ENCODE measurements at places on chromosomes 5 and 9.

DNA sequence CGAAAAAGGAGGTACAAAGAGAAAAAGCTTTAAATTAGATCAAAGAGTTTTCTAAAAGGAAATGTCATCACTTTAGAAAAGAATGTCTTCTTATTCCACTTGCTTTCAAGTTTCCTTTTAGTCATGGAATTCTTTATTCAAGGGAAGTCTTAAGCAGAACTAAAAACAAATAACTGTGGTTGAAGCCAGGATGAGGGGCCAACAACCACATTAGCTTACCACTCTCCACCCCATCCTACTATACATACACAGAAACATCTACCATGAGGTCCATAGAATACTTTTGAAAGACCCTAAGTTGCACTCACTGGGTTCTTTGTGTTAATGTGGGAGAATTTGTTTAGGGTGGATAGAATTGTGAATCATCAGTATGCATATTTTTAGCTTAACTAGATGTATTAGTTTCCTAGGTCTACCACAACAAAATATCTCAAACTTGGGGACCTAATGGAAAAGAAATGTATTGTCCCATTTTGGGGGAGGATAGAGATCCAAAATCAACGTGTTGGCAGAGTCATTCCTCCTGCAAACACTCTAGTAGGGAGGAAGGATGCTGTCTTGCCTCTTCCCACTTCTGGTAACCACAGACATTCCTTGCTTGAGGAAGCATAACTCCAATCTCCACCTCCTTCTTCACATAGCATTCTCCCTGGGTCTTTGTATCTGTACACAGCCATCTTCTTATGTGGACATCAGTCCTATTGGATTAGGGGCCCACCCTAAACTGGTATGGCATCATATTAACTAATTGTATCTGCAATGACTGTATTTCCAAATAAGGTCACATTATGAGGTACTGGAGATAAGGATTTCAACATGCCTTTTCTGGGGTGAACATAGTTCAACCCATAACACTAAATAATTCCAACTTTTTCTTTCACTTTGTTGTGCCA lies 239.4 kb downstream of the LURAP1L start:
- DNase-seq: no peak

GRCh38 chr9:109926421-109926869 lies 146.4 kb downstream of the PALM2AKAP2 start:
- no peak for DNase-seq

GRCh38 chr5:131357739-131358561 lies 94.1 kb downstream of the CDC42SE2 start:
- DNase-seq: no peak

DNA sequence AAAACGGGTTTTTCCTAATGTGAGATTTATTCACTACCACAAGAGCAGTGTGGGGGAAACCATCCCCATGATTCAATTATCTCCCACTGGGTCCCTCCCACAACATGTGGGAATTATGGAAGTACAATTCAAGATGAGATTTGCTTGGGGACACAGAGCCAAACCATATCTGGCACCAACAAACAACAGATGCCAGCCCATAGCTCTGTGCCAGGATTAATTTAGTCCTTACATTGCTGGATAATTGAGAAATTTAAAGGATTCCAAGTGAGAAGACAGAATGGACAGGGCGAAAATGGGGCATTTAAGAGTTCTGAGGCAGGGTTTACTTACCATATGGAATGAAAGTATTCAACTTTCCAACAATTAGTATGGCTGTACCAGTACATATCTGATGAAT lies 30.8 kb upstream of the DNAH5 start:
- no peak for DNase-seq

DNA sequence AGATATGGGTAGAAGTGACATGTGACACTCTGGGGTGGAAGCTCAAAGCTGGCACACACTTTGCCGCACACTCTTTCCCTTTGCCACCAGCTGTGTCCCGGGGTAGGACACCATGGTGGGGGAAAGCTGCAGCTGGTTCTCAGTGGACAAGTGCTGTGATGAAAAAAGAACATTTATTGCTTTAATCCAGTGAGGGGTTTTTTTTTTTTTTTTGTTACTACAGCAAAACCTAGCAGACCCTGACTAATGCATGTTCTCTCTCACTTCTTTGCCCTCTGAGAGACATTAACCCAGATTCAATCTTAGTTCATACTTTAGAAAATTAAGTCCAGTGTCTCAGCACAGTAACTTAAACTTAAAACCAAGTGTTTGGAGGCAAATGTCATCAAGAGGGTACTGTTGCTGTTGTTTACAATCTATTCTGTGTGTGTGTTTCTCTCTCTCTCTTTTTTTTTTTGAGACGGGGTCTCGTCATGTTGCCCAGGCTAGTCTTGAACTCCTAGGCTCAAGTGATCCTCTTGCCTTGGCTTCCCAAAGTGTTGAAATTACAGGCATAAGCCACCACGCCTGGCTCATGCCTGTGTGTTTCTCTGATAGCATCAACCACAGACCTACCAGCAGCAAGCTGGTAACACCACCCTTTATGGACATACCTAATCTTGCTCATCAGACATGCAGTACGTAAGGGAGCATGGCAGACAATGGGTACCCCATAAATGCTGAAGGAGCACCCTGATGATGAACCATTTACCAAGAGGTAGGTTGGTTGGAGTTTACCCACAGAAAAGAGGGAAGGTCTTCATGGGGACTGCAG lies 84.7 kb upstream of the TBC1D2 start:
- no peak for DNase-seq

- DNase-seq: no peak
Observed at GRCh38 chr9:116942593-116943061, 255.5 kb downstream of the TRIM32 start.

DNA sequence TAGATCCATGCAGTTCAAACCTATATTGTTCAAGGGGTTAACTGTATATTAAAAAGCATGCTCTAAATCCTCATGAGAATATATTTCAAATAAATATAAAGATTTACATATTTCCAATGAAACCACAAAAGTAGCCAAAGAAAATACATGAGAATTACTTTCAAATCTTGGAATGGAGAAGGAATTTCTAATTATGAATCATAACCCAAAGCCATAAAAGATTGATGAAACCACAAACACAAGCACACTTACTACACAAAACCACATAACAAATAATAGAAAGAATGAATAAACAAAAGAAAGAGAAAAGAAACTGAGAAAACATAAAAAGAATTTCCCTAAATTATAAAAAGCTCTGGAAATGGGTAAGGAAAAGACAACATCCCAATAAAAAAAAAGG lies 16.0 kb downstream of the ERP44 start:
- no peak for DNase-seq

DNA sequence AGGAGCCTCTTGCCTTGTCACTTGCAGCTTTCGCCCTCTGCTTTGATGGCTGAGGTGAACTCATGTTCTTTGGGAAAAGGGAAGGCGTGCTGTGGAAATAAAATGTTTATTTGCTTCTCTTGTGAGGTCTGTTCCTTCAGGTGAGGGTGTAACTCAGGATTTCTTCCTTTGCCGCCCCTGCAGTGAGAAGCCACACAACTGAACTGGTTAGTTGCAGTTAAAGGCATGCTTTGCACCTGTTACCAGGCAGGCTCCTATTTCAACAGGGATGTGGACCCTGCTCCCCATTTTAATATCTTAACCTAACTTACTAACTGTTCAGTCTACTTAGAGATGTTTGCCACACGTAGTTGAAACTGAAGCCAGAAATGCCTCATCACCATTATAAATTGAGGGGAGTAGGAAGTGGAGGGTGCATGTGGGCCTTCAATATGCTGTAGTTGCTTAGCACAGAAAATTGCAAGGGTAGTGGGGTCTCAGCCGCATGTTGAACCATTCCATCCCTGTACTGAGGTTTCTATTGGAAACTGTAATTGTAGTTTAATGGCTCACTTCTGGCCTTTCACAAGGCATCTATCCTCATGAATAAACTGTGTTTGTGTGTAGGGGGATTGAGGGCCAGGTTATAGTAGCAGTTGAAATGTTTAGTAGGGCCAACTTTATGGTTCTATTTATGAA lies 7.9 kb downstream of the RACK1 start:
- DNase-seq: no peak

DNA sequence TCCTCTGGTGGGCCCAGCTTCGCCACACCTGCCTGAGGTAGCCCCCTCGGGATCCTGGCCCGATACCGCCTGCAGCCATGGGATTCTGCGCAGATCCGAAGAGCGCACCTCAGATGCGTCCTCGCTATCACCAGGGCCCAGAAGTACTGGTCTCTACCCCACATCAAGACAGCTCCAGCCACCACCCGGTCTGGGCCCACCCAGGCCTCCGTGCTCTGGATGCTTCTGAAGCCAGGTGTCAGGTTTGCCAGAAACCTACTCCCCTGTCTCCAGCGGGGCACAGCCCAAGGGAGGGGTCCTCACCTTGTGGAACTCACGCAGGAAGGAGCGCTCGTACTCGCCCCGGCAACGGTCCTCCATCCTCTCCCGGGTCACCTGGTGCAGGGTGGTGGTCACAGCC lies 2.4 kb downstream of the ANAPC2 start:
- DNase-seq: no peak

DNA sequence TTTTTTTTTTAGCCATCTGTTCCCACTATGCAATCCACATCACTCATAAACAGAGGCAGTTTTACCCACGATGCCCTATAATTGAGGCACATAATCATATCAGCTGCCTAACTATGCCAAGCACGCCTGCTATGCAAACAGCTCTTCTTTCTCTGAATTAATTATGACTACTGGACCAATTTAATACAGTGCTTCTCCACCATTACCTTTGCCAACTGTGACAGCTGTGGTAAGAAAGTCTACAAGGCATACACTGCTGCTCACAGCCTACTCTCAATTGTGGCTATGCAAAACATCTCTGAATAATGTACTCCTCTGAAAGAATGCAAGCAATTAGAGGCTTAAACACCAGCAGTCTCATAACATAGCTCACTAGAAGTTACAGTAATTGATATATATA lies 97.1 kb downstream of the DTWD2 start:
- DNase-seq: no peak

DNA sequence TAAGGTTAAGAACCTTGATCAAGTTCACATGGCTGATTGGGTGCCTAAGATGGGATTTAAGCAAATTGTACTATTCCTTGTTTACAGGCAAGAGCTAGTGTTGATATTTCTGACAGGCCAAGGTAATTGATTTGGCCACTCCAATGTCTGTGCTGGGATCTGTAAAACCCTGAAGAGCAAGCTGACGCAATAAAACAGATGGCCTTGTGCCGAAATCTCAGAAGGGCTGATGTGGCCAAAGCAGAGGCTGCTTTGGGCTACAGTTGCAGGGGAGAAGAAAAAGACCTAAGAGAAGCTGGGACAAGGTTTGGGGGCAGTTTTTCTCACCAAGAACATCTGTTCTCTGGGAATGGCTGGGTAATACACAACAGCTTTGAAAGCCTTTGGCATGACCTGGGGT lies 463.2 kb upstream of the ZNF608 start:
- DNase-seq: no peak

- no peak for DNase-seq
Observed at GRCh38 chr5:73908395-73908794, 282.4 kb downstream of the ARHGEF28 start.

- no peak for DNase-seq
Observed at GRCh38 chr5:72434781-72435437, 72.3 kb downstream of the ZNF366 start.

DNA sequence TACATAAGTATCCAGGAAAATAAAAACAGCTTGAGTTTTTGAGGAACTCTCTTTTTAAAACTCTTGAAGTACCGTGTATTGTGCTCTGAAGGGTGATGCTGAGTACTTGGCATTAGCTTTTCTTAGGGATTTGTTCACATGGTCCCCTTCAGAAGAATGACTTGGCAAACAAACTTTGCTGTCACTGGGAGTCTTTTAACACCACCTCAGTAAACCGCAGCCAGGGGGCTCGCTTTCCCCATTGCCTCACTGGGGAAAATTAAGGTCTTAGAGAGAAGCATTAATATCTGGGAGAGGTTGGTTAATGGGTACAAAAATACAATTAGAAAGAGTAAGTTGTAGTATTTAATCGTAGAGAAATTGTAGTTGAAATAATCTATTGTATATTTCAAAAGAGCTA lies 105.9 kb upstream of the DAP start:
- no peak for DNase-seq

GRCh38 chr5:124523897-124524296 lies 222.5 kb downstream of the ZNF608 start:
- no peak for DNase-seq

- DNase-seq: no peak
Observed at GRCh38 chr5:173329491-173330337, 1.5 kb upstream of the STC2 start.

- no peak for DNase-seq
Observed at GRCh38 chr9:20563917-20564316, 58.4 kb downstream of the MLLT3 start.

- DNase-seq: no peak
Observed at GRCh38 chr9:77952635-77953328, 78.8 kb downstream of the GNAQ start.

GRCh38 chr9:69391487-69391886 lies 66.5 kb downstream of the ENTREP1 start:
- no peak for DNase-seq

DNA sequence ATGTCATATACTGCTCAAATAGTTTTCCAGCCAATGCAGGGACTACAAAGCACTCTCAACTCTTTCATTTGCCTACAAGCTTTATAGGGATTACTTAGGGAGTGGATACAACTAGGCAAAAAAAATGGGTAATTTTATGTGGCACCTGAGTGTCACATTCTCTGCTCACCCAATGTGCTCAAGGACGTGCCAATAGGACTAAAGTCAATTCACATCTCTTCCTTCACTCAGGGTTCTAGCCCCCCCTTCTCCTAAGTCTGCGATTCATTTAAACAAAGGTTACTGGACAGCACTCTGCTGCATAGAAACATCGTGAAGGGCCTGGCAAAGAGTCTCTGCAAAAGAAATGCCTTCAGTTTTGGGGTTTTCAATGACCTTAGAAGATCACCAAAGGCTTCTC lies 142.3 kb downstream of the TSSK1B start:
- no peak for DNase-seq

DNA sequence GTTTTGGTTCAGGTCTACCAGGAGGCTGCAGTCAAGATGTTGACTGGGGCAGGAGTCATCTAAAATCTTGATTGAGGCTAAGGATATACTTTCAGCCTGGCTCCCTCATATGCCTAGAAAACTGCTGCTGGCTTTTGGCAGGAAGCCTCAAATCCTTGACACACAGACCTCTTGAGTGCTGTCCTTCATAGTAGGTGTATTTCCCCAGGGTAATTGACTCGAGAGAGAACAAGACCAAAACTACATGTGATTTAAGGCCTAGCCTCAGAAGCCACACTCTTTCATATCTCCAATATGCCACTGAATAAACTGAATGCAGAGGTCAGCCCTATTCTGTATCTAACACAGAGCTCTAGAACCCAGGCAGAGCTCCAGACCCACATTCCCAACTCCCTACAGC lies 402.3 kb upstream of the ADAMTS16 start:
- no peak for DNase-seq

- DNase-seq: no peak
Observed at GRCh38 chr9:135617538-135617900, 21.8 kb downstream of the GLT6D1 start.
